ENCODE measurements at places on chromosomes 3 and 15.

- no peak for DNase-seq
These were observed 36.0 kb upstream of the HDGFL3 start for GRCh38 chr15:83243634-83244033.

GRCh38 chr15:85149465-85150129 lies 167.9 kb downstream of the PDE8A start:
- no peak for DNase-seq

- DNase-seq = no peak
These were observed 11.4 kb downstream of the MSL2 start for GRCh38 chr3:136184703-136185102.

- no peak for DNase-seq
These were observed 1.2 kb downstream of the PSTPIP1 start for GRCh38 chr15:76996076-76996525.

- DNase-seq = peak; percentile 24
These were observed 52.1 kb upstream of the WDR72 start for GRCh38 chr15:53811530-53811929.

DNA sequence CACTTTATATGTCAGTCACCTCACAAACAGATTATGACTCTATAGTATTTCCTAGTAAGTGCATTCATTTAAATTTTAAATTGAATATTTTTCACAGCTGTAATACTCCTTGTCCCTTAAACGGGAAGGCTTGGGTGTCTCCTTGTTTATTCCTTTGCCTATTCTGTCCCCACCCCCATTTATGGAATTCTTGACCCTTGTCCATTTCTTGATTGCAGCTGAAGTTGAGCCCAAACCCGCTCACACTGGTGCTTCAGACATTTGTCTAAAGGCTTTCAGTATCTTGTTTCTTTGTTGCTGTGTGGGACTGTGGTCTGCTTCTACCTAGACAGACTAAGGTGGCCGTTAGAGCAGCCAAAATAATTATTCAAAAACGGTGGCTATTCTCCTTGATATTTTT lies 449.7 kb downstream of the FOXP1 start:
- DNase-seq = no peak

DNA sequence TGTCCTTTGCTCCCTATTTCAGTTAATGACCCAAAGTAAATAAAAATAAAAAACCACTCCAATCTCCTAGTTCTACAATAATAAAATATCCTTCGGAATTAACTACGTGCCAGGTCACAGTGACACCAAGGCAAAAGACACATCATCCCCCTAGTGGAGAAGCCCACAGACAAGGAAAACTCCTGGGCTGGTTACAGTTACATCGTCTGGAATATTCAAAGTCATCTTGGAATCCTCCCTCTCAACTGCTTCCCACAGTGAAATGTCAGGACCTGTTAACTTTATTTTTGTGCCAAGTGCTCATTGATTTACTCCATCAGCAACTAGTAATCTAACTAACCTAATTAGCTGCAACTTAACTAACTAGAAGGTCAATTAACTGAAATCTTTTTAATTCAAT lies 349.3 kb downstream of the MAGI1 start:
- no peak for DNase-seq
